Upper lobe of left lung (tissue), 6 donors: ENCODE measurements at places on chromosomes 1 and 21. TPM values are rescaled to one million over a fixed set of nuclear protein-coding genes. Genes with fewer than 3 reads are reported as not detected.

DNA sequence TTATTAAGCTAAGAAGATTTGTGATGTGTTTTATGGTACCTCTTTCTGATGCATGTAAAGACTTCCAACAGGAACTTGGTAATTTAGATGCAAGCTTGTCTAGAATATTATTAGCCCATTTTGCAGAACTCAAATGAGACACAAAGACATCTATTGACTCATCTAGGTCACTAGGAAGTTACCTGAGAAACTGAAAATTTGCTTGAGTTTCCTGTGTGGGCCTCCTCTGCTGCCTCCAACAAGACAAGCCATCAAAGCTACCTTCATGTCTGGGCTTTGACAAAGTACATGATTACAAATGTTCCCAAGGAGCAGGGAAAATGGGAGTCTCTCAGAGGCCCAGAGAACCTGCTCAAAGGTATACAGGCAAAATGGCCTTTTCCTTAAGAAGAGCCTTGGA lies 5.6 kb downstream of the RUNX1 start:
- DNase-seq = no peak

DNA sequence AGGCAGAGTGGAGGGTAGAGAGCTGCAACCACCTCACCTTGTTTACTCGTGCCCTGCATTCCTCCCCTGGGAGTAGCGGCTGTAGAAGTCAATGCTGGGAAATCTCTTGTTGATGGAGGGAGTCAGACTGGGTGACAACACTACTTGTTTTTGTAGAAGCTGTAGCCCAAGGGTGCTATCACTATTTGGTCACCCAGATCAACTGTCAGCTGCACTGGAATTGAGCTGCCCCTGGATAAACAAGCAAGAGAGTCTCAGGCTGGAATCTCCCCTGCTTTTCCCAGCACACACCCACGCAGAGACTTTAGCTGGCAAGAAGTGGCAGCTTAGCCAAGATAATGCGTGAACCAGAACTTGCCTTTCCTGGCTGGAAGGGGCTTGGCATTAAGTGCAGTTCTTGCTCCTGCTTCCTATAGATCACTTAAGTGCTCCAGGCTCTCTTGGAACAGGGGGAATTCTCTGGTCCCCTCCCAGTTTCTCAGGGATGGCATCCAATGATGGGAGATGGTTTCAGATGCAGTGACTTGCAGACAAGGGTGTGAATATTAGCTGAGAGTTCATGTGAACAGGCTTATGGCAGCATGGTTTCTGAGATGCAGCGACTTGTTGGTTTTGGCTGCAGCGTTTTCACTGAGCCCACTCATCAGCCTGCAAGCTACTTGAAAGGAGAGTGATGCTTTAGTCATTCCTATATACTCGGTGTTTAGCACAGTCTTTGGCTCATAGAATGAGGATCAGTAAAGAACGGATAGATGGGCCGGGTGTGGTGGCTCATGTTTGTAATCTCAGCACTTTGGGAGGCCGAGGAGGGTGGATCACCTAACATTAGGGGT lies 16.8 kb downstream of the ATP2B4 start:
- DNase-seq = no peak

GRCh38 chr1:69733061-69733460 lies 165.3 kb downstream of the LRRC7 start:
- no peak for DNase-seq

WNT3A gene
- total RNA-seq = 4.0 TPM

GPR153 gene
- total RNA-seq = 19.6 TPM

DNA sequence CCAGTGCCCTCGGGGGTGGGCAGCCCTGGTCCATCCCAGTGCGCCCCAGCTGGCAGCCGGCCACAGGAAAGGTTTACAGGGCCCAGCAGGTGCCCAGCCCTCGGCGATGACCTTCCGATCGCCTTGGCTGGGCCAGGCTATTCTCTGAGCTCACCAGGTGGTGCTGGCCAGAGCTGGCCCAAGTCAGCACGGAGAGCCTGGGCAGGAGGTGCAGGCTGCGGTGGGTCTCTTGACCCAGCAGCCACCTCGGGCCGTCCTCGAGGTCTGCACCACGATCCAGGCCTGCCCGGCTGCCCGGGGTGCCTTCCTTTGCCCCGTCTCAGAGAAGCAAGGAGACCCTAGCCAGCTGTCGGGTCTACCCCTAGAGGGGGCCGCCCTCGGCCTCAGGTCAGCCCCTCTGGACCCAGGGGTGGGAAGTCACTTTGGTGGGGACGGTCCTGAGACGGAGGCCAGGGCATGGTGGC lies 370 bp downstream of the PERM1 start:
- peak; percentile 79 for DNase-seq

DNA sequence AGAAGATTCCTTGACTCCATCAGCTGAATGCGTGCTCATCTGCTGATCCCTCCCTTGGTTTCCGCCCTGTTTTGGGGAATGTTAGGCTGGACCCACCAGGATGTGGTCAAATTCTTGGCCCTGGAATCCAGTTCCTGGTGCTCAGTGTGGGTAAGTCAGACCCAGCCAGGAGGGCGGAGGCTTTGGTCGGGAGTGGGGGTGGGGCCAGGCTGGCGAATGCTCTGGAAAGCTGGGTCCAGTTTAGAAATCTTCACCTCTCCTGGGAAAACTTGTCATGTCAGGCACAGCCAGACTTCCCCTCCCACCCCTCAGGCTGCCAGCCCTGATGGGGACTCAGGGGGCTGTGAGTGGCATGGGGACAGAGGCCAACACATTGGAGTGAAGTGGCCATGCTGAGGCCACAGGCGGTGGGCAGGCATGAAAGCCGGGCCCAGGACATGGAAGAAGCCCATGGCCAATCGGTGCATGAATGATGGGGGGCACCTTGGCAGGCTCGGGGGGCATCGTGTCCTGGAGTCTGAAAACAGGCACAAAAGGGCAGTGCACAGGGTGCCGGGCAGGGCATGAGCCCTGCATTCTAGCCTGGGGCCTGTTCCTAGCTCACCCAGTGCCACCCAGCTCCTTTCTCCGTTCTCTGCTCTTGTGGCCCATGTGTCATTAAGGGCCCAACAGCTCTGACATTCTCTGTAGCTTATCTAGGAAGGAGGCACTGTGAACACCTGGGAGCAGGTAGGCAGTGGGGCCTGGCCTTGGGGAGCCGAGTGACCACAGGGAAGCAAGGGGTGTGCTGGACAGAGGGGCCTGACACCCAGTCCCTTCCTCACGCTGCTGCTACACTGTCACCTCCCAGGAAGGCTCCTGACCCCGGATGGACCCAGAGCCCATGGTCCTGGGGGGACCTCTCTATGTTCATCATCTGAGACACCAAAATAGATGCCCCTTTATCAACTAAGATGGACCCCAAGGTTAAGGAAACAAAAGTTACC lies 14.6 kb upstream of the PADI1 start:
- no peak for DNase-seq

SEMA6C gene
- total RNA-seq = 2.1 TPM

GRCh38 chr1:153372571-153372970 lies 2.9 kb downstream of the S100A12 start:
- no peak for DNase-seq

- no peak for DNase-seq
Observed at GRCh38 chr1:8943498-8944405, 1.9 kb upstream of the CA6 start.

DNA sequence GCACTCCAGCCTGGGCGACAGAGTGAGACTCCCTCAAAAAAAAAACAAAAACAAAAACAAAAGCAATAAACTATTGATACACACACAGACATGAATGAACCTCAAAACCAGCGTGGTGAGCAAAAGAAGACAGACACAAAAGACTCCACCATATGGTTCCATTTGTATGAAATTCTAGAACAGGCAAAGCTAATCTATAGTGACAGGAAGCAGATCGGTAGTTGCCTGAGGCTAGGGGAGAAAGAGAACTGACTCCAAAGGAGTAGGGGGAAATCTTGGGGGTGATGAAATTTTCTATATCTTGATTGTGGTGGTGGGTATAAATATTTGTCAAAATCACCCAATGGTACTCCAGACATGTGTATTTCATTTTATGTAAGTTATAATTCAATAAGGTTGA lies 20.9 kb downstream of the LACTBL1 start:
- DNase-seq = no peak

DNA sequence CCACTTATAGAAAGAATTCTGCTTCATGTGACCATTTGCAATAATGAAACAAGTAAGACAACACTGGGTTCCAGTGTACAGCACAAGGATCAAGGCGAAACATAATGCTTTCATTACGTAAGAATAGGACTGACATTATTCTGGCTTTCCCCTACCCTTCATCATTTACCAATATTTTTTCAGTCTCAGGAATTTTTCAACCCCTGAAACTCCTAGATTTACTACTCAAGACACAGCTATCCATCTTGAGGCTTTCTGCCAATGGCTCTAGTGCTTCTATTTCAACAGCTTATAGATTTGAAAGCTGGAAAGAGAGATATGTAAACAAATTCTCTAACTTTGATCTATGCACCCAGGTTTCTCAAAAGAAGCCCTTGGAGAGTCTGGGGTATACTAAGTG lies 48.4 kb downstream of the WLS start:
- no peak for DNase-seq

RHBG gene
- not detected for total RNA-seq

CASQ2 gene
- 0.44 TPM for total RNA-seq

LEMD1 gene
- total RNA-seq = 14.7 TPM

GRCh38 chr1:207346513-207346912 lies 25.0 kb downstream of the CD55 start:
- DNase-seq = no peak

- no peak for DNase-seq
Observed at GRCh38 chr1:193513032-193513431, 326.6 kb upstream of the B3GALT2 start.

TNFRSF9 gene
- 1.5 TPM for total RNA-seq

GRCh38 chr21:35587841-35588380 lies 472.4 kb downstream of the SETD4 start:
- DNase-seq = no peak

HAPLN2 gene
- 5.0 TPM for total RNA-seq

DNA sequence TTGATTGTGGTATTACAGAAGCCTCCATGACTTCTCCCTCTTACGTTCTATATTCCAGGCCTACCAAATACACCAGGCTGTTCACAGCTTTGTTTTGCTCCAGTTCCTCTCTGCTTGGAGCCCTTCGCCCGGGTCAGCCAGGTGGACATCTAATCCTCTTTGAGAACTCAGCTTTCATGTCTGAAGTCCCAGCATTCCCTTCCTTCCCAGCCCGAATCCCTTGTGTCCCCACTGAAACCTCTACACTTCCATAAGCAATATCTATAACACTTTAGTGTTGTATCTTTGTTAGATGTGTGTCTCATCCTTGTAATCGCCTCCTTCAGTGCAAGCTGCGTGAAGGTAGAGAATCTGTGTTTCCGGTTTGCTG lies 1.9 kb downstream of the RNF11 start:
- DNase-seq = no peak

CADM3 gene
- total RNA-seq = 16.0 TPM

TSPEAR gene
- not detected for total RNA-seq

SPRR2A gene
- not detected for total RNA-seq

DNA sequence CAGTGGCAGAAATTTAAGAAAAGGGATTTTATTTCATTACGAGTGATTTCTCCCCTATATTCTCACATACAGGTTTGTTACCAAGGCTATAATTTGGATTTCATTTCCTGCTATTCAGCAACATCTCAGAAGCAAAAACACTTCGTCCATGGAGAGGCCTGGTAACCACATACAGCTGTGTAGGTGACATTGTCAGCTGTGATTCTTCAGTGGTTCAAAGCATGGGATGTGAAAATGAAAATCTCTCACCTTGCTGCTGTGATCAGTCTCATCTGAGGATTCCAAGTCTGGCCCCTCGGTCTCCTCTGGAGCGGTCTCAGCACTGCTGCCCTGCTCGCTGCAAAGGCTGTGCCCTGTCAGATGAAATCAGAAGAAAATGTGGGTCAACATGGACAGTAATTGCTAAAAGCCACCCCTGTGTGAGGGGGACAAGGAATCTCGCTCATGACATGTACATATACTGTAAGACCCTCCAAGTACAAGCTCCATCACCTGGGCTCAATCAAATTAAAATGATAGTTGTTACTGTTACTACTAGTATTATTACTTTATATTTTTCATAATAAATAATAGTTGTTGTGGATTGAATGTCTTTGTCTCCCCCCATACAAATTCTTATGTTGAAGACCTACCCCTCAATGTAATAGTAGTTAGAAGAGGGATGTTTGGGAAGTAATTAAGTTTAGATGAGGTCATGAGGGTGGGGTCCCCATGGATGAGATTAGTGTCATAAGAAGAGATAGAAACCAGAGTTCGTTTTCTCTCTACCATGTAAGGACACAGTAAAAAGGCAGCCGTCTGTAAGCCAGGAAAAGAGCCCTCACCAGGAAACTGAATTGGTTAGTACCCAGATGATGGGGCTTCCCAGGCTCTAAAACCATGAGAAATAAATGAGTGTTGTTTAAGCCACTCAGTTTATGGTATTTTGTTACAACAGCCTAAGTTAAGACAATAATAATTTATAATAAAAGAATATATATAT lies 126.7 kb upstream of the KRTAP19-8 start:
- no peak for DNase-seq

DNA sequence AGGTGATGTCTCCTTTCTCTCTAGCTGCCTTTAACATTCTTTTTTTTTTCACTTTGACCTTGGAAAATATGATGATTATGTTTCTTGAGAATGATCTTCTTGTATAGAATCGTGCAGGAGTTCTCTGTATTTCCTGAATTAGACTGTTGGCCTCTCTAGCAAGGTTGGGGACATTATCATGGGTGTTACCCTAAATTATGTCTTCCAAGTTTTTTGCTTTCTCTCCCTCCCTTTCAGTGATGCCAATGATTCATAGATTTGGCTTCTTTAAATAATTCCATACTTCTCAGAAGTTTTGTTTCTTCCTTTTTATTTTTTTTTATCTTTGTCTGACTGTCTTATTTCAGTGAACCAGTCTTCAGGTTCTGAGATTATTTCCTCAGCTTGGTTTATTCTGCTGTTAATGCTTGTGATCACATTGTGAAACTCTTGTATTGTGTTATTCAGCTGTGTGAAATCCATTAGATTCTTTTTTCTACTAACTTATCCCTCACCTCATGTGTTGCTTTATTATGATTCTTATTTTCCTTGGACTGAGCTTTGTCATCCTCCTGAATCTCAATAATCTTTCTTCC lies 268.4 kb upstream of the NRIP1 start:
- DNase-seq = no peak

ATAD3C gene
- 20.9 TPM for total RNA-seq

GRCh38 chr1:216820345-216820744 lies 97.1 kb upstream of the ESRRG start:
- DNase-seq = no peak

DNA sequence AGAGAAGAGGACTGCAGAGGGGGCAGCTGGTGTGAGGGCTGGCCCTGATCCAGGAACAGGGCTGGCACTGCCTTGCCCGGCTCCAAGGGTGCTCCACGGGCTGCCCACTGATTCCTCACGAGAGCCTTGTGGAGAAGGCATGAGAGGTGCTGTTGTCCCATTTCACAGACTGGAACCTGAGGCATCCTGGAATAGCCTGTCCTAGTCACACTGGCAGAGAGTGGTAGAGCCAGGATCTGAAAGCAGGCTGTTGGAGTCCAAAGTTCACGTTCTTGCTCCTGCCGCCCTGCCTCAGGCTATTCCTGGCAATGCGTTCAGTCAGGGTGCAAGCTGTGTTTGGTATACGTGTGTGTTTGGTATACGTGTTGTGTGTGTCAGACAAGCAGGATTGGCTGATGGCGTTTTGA lies 1.8 kb downstream of the RER1 start:
- no peak for DNase-seq

LCE7A gene
- not detected for total RNA-seq
